Calu3 (cell line): ENCODE measurements at places on chromosomes 4 and X. TPM values are rescaled to one million over a fixed set of nuclear protein-coding genes. Genes with fewer than 3 reads are reported as not detected.

- no peaks in the 10 kb centered on the region for H3K36me3 ChIP-seq
- DNase-seq, result no peak
- no peak overlapping the region for H3K27ac ChIP-seq
- H3K4me1 ChIP-seq, result no peaks in the 10 kb centered on the region
These were observed 73.9 kb downstream of the SLC34A2 start for GRCh38 chr4:25729564-25729963.

DNA sequence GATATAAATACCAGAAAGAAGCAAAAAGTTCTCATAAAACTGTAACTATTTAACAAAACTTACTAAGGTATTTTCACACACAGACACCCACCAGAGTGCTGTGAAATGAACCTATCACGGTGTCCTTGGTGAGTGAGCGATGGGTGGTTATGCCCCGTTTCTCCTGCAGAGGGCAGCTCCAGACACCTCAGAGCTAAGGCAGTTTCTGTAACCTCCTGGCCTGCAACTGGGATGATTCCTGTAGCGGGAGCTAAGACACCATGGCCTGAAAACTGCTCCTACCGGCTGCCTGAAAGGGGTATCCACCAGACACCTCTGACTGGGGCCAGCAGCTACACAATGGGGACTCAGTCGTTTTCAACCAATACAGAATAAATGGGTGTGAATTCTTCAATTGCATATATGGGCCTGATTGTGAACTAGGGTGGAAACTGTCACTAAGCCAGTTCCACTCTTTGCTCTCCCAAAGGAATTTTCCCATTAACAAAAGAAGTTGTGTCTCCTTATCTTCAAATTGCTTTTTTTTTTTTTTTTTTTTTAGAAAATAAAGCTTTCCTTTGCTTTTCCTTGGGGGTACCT, 2375.8 kb upstream of the TENM3 start:
- no peak overlapping the region for H3K4me3 ChIP-seq
- DNase-seq, result peak; percentile 61
- H3K27me3 ChIP-seq, result no peaks in the 10 kb centered on the region
- no peaks in the 10 kb centered on the region for H3K36me3 ChIP-seq

- no peaks in the 10 kb centered on the region for H3K27me3 ChIP-seq
- DNase-seq, result no peak
- H3K4me1 ChIP-seq, result no peaks in the 10 kb centered on the region
- no peak overlapping the region for H3K27ac ChIP-seq
These were observed 31.7 kb upstream of the INTU start for GRCh38 chr4:127601029-127601428.

MAGEC3 gene
- total RNA-seq, result not detected in 2 replicates

- H3K36me3 ChIP-seq, result no peaks in the 10 kb centered on the region
- H3K27me3 ChIP-seq, result no peaks in the 10 kb centered on the region
- no peak overlapping the region for H3K4me3 ChIP-seq
- DNase-seq, result no peak
- H3K4me1 ChIP-seq, result no peaks in the 10 kb centered on the region
These were observed 98.9 kb downstream of the FRMPD4 start for GRCh38 chrX:12237131-12237530.

DNA sequence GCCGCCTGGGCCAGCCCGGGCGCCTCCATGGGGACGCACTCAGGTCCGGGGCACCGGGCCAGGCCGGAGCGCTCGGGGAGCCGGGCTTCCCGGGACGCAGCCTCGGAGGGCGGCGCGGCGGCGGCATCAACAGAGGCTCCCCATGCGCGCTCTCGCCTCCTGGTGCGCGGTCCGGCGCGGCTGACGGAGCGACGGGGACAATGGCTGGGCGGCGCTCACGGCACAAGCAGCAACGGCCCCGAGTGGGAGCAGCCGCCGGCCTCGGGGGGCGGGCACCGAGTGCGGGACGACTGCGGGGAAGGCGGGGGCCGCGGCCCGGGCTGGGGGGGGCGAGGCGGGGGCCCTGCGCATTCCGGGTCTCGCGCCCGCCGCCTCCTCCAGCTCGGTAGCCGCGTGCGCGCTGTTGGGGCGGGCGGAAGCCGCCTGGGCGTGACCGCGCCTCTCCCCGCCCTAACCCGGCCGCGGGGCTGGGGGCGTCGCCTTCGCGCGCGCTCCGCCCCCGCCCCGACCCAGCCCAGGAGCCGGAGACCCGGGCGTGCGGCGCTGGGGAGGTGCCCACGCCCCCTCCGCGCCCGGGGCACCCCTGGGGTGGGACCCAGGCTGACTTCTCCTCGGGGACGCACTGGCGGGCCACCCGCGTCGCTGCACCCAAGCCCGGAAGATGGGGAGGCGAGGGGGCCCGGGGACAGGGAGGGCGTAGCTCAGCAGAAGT, at the start of gene PRKX:
TSS of gene PRKX (minus strand) at position 425 of the 712 bp plus-strand sequence. CDS start at position 29, 396 bp downstream.
- H3K27ac ChIP-seq, result peak within 1 kb of the TSS; percentile 59
- H3K27me3 ChIP-seq, result no peaks in the 10 kb centered on the region
- peaks cover 13% of the 10 kb centered on the region for H3K4me1 ChIP-seq

DNA sequence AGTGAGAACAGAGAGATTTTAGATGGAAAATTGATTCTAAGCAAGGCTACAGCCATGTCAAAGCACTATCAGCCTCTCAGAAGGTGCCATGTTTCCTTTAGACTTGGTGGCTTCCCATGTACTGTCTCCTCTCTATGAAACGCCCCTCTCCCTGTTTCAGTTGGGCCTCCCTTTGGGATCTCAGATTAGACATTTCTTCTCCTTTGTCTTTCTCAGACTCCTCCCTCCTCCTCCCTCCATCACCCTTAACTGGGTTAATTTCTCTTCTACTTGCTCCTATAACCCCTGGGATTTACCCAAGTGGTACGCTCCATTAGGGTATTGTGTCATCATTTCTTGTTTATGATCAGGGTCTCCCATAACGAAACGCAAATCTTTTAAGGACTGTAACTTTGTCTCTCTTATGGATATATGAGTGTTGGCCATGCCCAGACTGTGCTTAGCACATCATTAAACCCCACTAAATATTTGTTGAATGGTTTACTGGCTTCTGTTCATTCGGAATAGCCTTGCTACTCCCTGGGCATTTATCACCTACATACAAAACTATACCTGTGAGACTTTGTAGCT, 106.8 kb downstream of the FAM9B start:
- no peaks in the 10 kb centered on the region for H3K36me3 ChIP-seq
- H3K27ac ChIP-seq, result no peak overlapping the region
- no peaks in the 10 kb centered on the region for H3K4me1 ChIP-seq
- no peaks in the 10 kb centered on the region for H3K27me3 ChIP-seq
- no peak overlapping the region for H3K4me3 ChIP-seq
- DNase-seq, result no peak

PLAC1 gene
- not detected in 2 replicates for total RNA-seq
